ENCODE measurements at places on chromosomes 4 and X. TPM values are rescaled to one million over a fixed set of nuclear protein-coding genes. Genes with fewer than 3 reads are reported as not detected.

Gene PF4V1
- total RNA-seq: not detected

Gene ATP8A1
- total RNA-seq: 9.7 TPM

Gene SPIN2A
- total RNA-seq: not detected

Gene CT45A3
- not detected for total RNA-seq

Gene KLHL13
- total RNA-seq: 3.9 TPM

Gene SLC26A1
- total RNA-seq: 0.41 TPM

Gene PAPSS1
- total RNA-seq: 46.3 TPM

Gene PDE6B
- total RNA-seq: 0.39 TPM

Gene HEPH
- 6.5 TPM for total RNA-seq

Gene SH3RF1
- total RNA-seq: 21.2 TPM

Gene GAGE13
- total RNA-seq: not detected

Gene SEC24B
- 29.3 TPM for total RNA-seq

Gene PSMD10
- 75.0 TPM for total RNA-seq

Gene HELT
- total RNA-seq: not detected
